ENCODE measurements at places on chromosomes 11 and 22.

DNA sequence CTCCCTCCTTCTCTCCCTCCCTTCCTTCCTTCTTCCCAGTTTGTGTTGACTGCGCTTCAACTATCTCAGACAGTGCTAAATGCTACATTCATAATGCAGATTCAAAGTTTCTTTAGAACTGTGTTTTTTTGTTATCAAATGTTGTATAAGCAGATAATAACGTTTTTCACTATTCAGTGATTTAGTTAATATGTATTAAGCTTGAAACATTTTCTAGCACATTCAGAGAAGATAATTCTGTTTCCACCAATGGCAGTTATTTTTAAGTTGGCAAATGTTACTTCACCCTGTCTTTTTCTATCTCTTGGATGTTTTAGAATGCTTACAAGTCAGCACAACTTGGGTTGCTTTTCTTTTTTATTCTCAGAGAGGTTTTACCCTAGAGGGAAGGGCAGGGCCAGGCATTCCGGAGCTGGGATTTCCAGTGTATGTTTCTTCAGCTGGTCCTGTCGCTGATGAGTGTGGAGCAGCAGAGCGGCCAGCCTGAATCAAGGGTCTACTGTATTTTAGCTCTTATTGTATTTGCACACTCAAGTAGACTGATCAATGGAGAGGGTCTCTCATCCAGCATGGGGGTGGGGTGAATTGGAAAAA lies 162.3 kb upstream of the ARHGAP20 start:
- DNase-seq: no peak

DNA sequence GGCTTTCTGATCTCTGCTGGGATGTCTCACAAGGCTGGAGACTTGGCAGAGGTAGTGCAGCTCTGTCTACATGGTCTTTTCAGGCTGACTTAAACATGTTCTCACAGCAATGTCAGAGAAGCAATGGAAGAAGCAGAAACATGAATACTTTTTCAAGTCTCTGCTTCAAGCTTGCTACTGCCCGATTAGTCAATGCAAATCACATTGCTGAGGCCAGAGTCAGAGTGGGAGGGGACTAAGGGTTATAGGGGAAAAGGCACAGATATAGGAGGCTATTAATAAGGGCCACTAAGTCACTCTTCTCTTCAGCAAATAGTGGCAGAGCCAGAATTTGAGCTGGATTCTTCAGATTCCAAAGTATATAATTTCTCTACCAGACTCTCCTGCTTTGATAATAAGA lies 390.5 kb downstream of the TMEM135 start:
- DNase-seq: no peak

GRCh38 chr11:72217841-72218240 lies 1.2 kb downstream of the FOLR2 start:
- DNase-seq: no peak

- no peak for DNase-seq
Measured at GRCh38 chr22:20383538-20383937, 10.4 kb upstream of the ZNF74 start.

DNA sequence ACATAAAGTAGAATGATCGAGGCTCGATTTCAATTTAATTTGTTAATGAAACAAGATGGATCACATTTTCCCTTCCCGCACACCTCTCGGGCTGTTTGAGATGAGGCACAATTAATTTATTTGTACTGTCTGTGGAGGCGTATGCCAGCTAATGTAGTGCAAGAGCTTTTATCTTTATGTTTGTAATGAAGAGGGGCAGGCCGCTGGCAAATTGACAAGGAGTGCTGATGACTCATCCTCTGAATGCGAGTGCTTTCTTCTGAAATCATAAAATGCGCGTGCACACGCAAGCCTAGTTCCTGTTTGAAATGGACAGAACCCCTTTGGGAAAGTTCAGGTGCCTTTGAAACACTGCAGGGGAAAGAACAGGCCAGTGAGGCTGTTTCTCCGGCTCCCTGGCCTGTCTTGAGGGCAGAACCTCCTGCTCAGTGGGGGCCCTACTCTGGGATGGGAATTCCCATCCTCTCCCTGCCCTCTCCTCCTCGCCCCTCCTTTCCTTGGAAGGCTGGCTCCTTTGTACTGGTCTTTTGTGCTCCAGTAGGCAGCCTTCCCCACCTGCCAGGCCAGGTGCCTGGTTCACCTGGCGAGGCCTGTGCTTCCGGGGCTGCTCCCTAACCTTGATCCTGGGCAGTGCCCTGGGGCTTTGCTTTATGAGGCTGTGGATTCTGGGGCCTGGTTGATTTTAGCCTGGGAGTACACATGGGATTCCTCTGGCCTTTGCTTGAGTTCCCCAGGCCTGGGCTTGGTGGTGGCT lies 50.3 kb downstream of the TEAD1 start:
- DNase-seq: peak; percentile 61

DNA sequence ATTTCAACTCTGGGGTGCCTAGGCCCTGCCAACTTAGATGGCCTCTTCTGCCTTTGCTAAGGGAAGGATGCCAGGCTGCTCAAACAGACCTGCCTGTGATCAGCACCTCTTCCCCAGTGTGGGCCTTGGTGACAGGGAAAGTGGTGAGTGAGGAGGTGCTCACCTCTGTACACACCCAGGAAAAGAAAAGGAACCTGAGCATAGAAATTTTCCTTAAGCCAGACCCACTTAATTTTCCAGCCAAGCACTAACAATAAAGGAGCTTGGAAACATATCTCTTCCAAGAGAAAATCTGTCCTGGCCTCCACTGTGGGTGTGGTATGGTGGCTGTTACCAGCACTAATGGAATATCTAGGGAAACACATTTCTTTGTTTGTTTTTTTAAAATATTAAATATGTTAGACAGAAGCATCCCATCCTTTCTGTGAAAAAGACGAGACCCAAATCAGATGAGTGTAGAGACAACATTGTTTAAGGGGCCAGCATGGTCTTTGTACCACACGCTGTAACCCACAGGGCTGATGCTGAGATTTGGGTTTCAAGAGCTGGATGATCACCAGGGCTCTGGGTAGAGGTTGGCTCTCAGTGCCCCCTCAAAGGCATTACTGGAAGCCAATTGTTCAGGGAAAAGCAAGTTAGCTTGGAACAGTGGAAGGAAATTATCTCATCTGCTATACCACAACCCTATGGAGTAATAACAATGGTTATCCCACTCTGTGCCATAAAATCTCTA lies 472.2 kb downstream of the INSC start:
- DNase-seq: no peak

DNA sequence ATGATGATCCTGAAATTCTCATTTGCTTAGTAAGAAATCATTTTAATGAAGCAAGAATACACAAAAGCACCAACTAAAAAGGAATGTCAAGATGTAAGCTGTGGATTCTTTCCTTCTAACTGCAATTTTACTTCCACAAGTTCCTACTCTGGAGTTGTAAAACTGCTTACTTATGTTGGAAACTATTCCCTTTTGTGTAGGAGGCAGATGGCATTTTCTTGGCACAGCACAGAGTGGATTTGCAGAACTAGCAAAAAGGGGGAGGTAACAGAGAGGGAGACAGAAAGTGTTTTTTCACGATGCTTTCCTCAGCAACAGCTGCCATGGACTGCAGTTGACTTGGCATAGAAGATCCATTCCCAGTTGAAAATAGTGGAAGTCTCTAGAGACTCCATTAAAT lies 1112.0 kb upstream of the RAG2 start:
- DNase-seq: no peak

DNA sequence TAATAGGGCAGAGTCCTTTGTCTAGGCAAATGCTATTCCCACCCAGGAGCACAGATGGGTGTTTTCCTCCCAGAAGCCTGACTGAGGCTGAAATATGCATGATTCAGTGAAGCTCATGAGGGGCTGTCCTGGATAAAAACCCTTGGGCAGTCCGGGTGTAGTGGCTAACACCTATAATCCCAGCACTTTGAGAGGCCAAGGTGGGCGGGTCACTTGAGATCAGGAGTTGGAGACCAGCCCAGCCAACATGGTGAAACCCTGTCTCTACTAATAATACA lies 48.6 kb upstream of the LMO2 start:
- no peak for DNase-seq

- no peak for DNase-seq
Measured at GRCh38 chr11:92357841-92358240, 133.2 kb downstream of the FAT3 start.

- peak; percentile 30 for DNase-seq
Measured at GRCh38 chr11:119373921-119374631, 7.4 kb downstream of the USP2 start.

DNA sequence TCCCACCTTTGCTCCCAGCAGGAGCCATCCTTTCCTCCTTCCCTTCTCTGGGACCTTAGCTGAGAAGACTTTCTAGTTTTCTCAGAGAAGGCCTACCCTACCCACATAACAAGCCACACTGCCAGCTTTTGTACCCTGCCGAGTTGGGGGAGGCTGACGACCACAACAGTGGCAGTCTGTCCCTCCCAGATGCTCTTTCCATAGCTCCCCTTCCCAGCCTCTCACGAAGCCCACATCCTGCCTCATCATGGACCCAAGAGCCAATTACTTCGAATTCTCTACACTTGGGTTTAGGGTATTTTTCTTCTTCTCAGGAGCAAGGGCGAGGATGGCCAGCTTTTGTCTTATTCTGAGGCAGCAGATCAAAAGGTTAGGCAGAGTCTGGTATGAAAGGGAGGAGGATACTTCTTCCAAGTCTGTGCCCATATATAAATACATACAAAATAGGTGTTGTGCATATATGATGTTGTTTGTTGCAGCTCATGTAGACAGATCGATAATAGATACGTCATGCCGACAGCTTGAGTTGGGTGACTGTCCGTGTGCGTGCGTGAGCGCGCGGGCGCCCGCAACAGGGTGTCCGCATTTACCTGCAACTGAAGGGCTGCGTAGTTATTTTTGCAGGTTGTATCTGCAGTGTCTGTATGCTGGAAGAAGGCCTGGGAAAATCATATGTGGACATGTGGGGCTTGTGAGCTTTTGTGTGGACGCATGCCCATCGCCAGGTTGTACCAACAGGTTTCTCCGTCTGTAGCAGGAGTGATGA lies 846 bp upstream of the NRGN start:
- no peak for DNase-seq

GRCh38 chr22:28442711-28443525 lies 236.7 kb downstream of the TTC28 start:
- DNase-seq: no peak

- DNase-seq: no peak
Measured at GRCh38 chr11:1233351-1234053, 10.6 kb downstream of the MUC5B start.

- peak; percentile 83 for DNase-seq
Measured at GRCh38 chr11:66289548-66290329, 796 bp upstream of the YIF1A start.

DNA sequence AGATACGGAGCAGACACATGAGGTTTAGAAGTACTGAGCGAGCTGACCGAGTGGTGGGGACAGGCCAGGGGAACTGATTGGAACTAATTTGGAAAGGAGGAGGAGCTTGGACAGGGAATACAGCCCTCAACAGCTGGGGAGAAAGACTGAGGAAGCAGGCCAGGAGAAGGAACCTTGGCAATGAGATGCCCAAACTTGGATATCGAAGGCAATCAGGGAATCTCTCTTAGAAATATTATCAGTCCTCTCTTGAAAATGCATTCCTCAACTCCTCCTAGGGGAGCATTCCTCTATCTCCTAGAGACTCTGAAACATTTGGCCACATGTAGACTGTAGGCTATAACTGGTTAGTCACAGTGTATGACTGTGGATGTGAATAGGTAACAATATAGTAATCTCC lies 284.6 kb downstream of the GUCY1A2 start:
- no peak for DNase-seq

GRCh38 chr11:111814557-111815320 lies 48.5 kb upstream of the PPP2R1B start:
- DNase-seq: no peak

- DNase-seq: no peak
Measured at GRCh38 chr11:118224511-118225188, at the start of gene JAML. Gene JAML, minus strand, starts transcription at chr11:118225011. Its CDS starts 10,145 bp downstream, at chr11:118214866.

- DNase-seq: no peak
Measured at GRCh38 chr11:963852-964251, 38.2 kb downstream of the AP2A2 start.

GRCh38 chr11:26626346-26626745 lies 54.3 kb upstream of the MUC15 start:
- no peak for DNase-seq

DNA sequence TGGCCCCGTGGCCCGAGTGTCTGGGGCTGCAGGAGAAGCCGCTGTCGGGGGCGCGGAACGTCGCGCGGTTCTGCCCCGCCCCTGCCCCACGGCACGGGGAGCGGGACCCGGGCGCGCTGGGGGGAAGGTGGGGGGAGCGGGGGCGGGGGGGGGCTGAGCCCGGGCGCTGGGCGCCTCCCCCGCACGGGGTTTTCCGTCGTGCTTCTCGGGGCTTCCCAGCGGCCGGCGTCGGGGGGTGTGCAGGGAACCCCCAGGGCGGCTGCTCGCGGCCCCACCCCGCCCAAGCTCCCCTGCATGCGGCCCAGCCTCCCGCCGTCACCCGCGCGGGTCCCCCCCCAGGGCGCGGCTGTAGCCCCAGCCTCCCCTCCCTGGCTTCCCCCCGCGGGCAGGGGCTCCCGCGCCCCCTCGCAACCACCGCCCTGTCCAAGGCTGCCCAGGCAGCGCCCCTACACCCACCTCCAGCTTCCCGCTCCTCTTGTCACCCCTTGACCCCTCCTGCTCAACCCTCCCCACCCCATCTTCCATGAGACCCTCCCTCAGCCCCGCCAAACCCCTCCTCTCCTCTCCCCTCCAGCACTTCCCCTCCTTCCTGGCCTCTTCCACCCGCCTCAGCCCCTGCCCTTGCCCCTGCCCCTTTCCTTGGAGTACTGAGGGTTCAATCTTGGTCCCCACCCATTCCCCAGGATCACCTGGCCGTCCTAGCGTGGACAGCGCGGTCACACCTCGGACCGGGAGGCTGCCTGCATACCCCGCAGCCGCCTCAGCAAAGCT lies 1.7 kb downstream of the IL17REL start:
- no peak for DNase-seq

DNA sequence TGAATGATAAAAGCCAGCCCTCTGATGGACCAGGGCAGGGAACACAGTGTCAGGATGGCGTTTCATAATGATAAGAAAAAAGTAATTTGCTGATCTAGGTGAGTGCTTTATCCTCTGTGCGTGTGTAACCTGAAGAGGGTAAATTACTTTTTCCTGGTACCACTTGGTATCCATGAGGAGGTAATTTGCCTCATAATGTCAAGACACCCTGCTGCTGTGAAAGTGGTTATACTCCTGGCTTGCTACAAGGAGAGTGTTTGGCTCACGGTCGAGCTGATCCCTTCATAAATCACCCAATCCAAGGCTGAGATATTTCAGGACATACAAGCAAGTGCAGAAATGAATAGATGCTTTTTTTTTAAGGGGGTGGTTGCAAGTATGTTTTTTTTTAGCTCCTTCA lies 207.2 kb upstream of the PGR start:
- DNase-seq: no peak

All from NCI-H2227 treated with DMSO at 0.1 percent for 48 hours (cell line).